Activated CD8-positive, alpha-beta memory T cell treated with anti-CD3 and anti-CD28 coated beads, Interleukin-2, amount 50 U/mL, for 4 hours (primary cell): ENCODE measurements at places on chromosomes 1 and 21.

- DNase-seq = no peak
These were observed 109.6 kb upstream of the GJB5 start for GRCh38 chr1:34645109-34645688.

DNA sequence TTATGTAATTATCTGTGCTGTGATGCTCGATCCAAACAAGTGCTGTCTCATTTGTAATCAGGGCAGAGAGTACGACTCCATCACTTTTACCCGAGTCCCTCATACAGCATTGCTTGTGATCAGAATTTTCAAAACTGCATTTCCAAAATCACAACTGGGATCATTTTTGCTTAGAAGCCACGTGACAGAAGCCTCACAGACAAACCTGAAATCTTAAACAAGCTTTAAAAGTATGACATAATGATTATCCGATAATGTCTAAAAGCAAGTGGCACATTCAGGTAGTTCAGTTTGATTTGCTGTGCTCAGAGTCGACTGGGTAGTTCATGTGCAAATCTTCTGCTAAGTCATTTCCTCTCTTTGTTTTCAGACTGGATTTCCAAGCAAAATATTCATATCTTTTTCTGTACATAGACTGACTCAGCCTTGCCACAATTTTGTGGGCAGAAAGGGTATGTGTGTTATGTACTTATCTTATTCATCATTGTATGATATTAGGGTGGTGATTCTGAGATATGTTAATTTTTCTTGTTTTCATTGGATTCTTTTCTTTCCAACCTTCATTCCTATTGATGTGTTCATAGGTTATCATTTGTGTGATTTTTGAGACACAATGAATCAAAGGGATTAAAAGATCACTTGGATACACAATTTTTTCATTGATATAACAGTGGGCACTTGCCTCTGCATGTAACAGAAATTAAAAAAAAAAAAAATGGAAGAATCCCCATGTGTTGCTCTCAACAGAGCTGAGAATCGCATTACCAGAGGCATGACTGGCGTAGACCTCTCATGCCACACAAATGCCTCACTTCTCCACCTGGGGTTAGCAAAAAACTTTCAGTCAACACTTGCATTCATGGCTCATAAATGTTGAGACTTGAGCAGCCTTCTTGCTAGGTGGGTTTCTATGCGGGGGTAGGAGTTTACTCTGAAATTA lies 355.7 kb downstream of the LTN1 start:
- no peak for DNase-seq

- DNase-seq = no peak
These were observed 27.4 kb downstream of the SYF2 start for GRCh38 chr1:25204797-25205480.

DNA sequence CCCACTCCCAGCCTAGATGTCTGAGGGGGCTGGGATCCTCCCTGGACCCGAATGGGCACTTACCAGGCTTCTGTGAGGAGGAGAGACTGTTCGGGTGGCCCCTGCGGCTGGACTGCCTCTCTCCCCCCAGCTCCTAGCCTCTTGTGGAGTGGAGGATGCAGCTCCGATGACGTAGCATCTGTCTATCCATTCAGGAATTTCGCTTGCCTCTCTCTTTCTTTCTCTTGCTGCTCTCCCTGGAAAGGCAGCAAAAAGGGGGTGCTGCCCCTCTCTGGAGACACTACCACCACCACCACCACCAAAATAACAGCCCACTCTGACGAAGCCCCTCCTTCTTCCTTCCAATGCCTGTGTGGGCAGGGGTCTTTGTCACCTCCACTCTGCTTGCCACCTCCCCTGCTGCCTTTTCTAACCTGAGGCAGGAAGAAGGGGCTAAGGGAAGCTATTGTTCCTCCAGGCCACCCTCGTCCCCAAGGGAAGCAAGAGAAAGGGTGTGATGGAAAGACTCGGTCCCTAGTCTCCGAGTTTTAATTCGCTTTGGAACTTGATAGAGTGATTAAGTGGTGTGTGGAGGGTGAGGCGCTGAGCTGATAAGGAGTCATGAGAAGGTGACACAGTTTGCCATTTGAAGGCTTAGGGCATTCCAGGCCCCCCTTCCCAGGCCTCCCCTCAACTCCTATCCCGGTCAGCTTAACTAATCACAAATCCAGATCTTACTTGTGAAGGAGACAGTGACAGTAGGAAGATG lies 60.5 kb downstream of the RHBG start:
- no peak for DNase-seq

GRCh38 chr1:44575396-44575795 lies 98.9 kb downstream of the TMEM53 start:
- no peak for DNase-seq

DNA sequence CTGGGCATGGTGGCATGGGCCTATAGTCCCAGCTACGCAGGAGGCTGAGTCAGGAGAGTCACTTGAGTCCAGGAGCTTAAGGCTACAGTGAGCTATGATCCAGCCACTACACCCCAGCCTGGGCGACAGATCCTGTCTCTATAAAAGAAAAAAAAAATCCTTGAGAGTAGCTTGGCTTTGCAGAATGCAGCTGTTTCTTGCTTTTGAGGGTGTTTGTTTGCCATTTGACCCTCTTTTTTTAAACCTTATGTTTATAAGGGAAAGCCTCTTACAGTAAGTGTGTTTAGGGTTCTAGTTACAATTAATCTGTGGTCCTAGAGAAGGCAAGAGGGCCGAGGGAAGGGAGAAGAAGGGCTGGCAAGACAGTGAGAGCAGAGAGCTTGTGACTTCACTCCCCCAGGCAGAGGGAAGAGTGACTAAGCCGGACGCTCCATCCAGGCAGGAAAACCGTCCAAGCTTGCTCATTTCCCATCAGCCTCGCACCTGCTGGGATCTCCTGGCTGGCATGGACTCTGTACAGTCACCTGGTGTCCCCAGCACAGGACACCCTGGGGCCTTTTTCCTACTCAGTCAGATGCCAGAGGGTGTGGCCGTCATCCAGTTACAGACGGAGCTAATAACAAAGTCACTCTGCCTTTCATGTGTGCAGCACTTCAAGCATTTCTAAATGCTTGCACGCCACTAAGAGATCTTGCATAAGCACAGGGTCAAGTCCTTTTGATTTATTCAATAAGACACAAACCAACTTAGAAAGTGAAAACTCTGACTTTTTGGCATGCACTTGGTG lies 55.5 kb upstream of the PSEN2 start:
- no peak for DNase-seq

GRCh38 chr1:238581332-238581731 lies 690.6 kb upstream of the ZP4 start:
- DNase-seq = no peak

- no peak for DNase-seq
These were observed 25.7 kb downstream of the LDLRAD1 start for GRCh38 chr1:53992085-53992874.

DNA sequence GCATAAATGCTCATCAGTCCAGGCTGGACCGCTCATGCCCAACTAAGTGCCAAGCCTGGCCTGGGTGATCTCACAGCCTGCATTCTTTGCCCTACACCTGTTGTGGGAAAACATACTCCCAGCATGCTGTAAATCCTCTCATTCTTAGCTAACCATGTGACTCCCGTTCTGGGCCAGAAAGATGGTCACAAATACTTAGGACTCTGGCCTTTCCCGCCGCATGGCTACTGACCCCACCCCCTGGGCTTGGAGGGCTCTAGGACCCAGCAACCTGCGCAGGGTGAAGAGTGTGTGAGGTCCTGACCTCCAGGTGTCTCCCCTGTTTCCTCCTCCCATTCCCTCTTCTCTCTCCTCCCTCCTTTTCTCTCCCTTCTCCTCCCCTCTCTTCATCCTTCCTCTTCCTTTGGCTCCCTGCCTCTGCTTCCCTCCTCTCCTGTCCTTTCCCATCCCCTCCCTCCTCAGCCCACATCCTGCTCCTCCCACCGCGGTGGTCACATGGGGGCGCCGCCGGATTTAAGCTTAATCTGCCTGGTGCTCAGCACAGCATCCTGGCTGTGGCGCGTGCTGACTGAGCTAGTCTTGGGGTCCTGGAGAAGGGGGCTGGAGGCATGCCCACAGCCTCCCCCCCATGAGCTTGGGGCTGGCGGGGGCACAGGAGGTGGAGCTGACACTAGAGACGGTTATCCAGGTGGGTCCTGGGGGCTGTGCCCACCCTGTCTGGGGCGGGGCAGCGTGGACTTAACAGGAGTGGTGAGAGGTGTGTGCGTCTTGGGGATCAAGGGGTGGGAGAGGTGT lies at the start of gene CROCC:
CROCC (plus strand) TSS at position 541 of the 795 bp plus-strand sequence; CDS start at position 629, 88 bp downstream.
- peak; percentile 44 for DNase-seq

DNA sequence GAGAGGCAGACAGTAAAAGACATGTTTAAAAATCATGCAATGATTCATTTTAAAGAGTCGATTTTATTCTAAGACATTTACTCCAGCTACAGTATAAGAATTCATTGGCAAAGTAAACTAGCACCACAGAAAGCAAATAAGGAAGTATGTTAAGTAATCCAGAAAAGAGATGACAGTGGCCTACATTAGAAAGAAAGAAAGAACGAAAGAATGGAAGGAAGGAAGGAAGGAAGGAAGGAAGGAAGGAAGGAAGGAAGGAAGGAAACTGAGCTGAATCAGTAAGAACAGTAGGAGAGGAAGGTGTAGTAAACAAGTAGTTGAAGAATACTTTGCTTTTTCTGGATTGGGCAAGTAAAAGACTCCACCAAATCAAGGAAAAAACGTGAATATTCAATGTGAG lies 62.2 kb downstream of the ZZZ3 start:
- DNase-seq = no peak

GRCh38 chr1:168918860-168919741 lies 187.4 kb upstream of the ATP1B1 start:
- no peak for DNase-seq

- DNase-seq = no peak
These were observed 891 bp downstream of the RPS6KA1 start for GRCh38 chr1:26530410-26530894.

DNA sequence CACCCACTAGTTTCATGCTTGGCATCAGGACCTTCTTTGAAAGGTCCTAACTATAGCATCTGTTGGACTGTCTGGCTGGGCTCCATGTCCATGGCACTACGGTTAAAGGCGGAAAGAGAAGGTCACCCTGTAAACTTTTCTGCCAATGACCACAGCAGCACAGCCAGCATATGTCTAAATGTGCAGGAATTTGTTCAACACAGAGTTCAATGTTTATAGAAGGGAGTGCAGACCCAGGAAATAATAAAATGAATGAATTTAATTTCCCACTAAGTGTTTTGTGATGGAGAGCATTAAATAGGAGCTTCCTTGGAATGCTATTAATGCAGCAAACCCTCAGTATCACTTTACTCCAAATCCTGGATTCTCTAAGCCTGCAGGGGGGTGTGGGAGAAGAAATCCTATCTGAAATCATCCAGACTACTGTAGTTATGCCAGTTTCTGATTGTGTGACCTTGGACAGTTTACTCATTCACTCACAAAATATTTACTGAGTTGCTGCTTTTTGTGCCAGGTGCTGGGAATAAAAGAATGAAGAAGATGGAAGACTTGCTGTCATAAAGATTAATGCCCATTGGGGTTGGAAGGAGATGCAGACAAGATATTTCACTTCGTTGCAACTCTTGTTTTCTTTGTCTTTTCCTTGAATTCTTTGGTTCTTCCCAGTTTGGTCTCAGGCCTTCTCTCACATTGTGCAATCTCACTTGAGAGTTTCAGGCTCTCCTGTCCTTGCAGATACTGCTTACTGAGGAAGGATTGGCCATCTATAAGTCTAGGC lies 195.0 kb downstream of the ROR1 start:
- no peak for DNase-seq

DNA sequence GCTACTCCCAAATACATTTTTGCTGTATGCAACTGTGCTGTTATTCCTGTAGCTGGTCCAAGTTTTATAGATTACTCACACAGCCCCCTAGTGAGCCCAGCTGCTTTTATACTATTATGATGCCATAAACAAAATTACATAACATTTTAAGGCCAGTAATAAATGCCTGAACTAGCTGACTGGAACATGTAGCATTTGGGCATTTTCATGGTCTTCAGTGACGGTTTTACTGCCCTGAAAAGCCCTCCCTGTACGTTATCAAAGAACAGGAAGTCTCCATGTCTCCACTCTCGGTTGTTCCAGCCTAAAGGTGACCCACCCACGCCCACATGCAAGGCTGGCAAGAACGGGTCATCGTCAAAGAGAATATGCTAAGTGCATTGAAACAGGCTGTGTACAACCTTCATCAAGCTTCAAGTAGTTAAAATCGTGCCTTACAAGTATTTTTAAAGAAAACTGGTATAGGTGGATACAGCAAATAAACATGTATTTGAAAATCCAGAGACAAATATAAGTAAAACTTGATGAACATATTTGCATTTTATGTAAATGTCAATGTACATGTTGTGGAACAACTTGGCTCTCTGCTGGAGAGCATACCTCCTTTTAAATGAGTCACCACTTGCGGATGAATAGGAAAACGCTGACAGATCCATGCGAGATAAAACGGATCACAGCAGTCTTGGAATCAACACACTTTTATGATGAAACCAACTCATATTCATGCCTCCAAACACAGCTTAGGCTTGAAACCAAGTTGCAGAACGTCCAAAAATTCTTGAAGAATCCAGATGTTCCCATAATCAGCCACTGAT lies 520.5 kb downstream of the SMYD3 start:
- no peak for DNase-seq

- no peak for DNase-seq
These were observed 21.9 kb downstream of the TSNAX start for GRCh38 chr1:231550448-231550781.

DNA sequence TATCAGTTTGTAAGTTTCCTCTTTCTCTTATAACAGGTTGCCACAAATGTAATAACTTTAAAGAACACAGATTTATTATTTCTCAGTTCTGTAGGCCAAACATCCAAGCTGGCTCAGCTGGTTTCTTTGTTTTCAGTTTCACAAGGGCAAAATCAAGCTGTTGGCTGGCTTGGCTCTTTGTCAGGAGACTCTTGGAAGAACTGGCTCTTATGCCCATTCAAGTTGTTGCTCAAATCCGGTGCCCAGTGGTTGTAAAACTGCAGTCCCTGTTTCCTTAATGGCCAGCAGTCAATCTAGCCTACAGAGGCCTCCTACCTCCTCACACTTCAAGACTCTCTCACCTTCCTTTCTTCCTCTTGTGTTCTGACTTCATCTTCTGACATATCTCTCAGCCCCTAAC lies 1171.0 kb downstream of the MRPL39 start:
- no peak for DNase-seq
